Stimulated activated CD8-positive, alpha-beta memory T cell treated with anti-CD3 and anti-CD28 coated beads, Interleukin-12 subunit alpha, Interleukin-12 subunit beta, amount 100 ng/mL, for 4 hours (primary cell): ENCODE measurements at places on chromosomes 5 and 9.

DNA sequence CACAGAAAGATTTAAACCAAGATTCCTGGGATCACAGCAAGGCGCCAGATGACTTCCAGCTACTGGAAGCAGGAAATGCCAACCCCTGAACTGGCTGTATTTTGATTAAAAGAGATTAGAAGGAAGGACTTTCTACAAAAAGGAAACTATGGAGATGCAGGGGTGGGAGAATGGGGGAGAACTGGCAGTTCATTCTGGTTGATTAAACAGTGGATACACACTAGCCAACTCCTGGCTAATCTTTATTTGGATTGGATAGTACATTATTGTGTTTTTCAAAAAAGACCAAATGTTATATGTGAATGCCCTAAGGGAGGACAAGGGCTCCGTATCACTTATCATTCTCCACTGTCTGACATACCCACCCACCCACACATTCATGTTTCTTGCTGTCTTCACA lies 93.2 kb downstream of the CDO1 start:
- no peak for DNase-seq

- no peak for DNase-seq
These were observed 20.3 kb upstream of the ABCA1 start for GRCh38 chr9:104948277-104948676.

- DNase-seq, result no peak
These were observed 82.5 kb downstream of the SEMA6A start for GRCh38 chr5:116492016-116492623.

DNA sequence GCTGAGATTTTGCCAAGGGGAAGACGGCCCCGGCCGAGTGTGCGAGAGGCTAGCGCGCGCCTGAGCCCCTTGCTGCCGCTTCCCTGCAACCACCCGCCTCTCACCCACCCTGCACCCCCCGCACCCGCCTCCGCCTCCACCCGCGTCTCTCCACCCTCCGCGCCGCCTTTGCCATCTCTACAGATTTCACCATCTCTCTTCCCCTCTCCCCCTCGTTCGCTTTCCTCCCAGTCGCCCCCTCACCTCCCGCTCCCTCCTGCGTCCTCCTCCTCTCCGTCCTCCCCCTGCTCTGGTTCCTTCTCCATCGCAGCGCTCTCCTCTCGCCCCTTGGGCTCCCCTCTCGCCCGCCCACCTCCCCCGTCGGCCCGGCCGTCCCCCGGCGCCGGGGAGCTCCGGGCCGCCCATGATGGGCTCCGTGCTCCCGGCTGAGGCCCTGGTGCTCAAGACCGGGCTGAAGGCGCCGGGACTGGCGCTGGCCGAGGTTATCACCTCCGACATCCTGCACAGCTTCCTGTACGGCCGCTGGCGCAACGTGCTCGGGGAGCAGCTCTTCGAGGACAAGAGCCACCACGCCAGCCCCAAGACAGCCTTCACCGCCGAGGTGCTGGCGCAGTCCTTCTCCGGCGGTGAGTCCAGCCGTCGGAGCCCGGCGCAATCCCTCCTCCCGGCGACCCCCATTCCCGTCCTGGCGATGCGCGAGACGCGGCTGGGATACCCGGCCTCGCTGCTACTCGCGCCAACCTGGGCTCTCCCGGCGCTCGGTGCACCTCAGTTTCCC lies at the start of gene PRDM12:
Gene PRDM12, plus strand, starts transcription at position 344 of the 778 bp plus-strand sequence. Its CDS starts 60 bp downstream, at position 404.
- DNase-seq, result no peak

- no peak for DNase-seq
These were observed 30.9 kb downstream of the NTNG2 start for GRCh38 chr9:132192728-132193127.

DNA sequence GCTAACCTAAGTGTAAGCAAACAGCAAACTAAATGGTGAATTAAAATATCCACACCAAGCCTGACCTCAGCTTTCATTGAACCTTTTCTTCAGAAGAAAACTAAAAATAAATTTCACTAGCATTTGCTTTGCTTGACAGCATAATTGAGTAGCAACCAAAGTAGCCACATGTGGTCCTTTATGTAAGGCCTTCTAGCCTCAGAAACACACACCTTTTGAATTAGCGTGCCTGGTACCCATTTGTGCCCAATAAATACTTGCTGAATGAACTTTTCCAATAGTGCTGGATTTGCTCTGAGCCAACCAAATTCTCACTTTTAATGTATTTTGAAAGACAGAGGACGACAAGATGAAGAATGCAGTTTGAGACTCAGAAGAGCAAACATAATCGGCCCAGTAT lies 2.1 kb upstream of the NIPBL start:
- DNase-seq, result no peak

GRCh38 chr5:88396751-88397281 lies 128.2 kb upstream of the TMEM161B start:
- DNase-seq, result no peak

DNA sequence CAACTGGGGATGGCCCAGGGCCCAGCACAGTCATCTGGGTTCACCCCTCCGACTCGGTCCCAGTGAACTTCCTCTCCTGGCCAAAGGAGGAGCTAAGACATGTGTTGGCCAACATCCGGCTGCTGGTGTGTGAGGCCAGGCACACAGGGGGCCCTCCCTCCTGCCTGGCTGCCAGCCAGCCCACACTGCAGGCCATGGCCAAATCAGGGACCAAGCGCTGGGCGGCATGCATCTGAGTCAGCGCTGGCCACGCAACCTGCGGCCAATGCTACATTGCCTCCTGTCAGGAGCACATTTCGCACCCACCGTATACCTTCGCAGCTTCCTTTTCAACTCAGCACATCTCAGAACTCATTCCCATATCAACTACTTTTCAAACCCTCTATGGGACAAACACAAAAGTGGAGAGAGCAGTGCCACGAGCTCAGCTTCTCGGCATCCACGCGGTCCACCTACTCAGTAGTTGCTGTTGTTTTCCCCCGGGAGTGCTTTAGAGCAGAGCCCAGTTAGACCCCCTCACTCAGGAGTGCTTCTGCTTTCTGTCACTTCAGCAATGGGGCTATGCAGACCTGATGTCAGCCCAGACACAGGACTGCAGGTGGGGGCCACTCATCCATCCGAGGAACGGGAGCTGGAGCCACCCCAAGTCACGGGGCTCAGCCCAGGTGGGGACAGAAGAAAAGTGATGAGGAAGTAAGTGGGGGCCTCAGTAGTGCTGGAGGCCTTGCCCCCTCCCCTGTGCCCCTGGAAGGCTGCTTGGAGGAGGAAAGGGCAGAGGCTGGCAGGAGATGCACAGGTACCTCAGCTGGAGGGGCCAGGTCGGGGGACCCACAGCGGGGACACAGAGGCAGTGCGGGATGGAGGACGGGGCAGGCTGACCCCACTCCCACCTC lies 13.9 kb downstream of the NINJ1 start:
- peak; percentile 28 for DNase-seq

DNA sequence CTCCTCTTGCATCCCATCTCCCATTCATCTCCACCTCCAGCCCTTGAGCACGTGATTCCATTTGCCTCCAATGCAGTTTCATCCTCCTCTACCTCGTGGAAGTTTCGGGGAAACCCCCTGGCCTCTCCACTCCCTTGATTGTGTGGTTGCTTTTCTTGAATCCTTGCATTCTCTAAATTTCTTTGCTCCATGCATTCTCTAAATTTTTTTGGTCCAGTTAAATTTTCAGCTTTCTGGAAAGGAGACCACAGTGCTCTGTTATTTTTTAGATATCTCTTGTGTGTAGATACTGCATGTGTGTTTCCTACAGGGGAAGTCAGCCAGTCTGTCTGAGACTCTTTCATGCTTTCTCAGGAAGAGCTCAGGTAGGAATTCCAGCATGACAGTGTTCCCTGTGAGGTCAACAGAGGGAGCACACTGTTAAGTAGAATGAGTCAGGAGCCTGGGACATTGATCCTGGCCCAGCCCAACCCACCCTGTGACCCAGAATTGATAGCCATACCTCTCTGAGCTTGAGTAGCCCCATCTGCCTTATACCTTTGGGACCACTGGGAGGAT lies 52.8 kb downstream of the AMBP start:
- DNase-seq, result no peak

DNA sequence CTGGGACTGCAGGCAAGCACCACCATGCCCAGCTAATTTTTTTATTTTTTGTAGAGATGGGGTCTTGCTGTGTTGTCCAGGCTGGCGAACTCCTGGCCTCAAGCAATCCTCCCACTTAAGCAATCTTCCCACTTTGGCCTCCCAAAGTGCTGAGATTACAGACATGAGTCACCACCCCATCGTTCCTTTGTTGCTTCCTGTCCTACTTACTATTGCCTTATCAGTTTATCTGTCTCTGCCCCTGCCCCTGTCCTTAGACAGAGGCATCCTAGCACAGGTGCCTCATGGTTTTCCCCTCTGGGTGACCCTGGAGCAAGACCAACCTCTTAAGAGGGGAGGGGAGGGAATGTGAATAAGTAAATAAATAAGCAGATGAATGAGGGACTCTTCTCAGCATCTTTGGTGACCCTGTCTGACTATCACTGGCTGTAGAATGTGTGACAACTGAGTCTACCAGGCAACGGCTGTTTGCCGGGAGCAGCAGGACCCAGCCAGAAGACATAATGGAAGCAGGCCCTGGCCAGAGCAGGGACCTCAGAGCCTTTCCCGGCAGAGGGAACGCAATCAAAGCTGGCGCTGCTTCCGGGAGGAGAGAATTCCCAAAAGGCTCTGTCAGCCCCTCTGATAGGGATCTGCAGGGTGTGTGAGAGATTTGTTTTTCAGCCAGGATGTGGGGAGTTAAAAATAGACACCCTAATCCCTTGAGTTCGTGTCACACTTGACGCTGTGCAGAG lies 43.8 kb upstream of the DAB2IP start:
- no peak for DNase-seq

DNA sequence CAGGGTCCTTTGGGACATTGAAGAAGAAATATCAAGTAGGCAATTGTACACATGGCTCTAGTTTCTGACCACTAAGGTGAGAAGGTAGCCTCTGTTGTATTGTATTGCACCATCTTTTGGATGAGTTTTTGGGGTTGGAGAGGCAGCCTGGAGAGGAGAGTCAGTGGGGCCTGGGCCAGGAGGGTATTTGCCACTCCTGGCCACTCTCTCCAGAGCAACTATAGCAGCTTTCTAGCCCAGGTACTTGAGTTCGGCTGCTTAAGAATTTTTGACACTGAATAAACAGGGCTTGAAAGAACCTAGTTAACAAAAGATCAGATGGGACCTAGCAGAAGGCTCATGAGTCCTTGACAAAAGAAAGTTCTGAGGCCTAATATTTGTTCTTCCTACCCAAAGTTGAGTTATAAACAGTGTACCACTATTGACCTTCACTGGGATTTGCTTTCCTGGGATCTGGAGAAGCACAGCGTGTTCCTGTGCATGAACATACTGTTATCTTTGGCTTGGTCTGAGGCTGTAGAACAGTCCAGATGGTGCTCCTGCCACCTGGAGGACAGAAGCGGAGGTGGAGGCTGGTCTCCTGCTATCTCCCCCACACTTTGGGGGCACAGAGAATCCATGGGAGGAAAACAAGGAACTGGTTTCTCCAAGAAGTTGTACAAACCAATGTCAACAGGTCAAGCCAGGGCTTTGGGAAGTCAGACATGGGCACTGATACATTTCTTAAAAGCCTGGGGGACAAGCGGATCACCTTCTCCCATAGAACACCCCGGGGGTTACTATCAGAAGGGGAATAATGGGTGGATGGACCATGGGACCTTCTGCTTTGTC lies 110.4 kb upstream of the LIFR start:
- DNase-seq, result no peak

GRCh38 chr5:114790403-114790792 lies 379.3 kb downstream of the TRIM36 start:
- DNase-seq, result no peak

- no peak for DNase-seq
These were observed 20.1 kb upstream of the PFDN1 start for GRCh38 chr5:140322751-140323731.

DNA sequence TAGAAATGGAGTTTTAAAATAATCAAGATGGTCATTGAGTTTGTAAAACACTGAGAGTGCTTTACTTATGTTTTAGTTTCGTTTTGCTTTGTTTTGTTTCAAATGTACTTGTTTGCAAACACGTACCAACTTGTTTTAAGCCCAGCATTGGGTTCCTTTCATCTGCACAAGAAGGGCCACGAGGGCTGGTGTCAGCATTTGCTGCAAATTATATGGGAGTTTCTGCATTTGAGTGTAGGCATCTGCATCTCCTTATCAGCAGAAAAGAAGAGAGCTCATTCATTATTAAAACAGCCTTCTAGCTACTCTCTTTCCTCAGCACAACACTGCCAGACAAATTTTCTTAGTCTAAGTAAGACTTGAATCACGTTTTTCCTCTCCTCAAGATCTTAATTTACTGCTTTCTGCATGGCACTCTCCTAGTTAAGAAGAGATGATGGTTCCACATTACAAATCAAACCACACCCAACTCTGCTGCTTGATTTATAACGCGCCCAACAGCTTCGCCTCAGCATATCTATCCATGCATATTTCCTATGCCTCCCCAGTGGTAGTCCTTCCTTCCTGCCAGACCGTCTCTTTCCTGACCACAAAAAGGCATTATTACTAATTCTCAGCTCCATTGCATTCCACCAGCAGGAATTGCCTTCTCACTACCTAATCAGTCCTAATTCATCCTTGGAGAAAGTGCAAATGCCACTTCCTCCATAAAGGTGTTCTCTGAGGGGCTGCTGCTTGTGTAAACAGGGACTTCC lies 95.2 kb upstream of the CAST start:
- no peak for DNase-seq

- DNase-seq, result no peak
These were observed 23.5 kb downstream of the HMCN2 start for GRCh38 chr9:130288926-130289690.

DNA sequence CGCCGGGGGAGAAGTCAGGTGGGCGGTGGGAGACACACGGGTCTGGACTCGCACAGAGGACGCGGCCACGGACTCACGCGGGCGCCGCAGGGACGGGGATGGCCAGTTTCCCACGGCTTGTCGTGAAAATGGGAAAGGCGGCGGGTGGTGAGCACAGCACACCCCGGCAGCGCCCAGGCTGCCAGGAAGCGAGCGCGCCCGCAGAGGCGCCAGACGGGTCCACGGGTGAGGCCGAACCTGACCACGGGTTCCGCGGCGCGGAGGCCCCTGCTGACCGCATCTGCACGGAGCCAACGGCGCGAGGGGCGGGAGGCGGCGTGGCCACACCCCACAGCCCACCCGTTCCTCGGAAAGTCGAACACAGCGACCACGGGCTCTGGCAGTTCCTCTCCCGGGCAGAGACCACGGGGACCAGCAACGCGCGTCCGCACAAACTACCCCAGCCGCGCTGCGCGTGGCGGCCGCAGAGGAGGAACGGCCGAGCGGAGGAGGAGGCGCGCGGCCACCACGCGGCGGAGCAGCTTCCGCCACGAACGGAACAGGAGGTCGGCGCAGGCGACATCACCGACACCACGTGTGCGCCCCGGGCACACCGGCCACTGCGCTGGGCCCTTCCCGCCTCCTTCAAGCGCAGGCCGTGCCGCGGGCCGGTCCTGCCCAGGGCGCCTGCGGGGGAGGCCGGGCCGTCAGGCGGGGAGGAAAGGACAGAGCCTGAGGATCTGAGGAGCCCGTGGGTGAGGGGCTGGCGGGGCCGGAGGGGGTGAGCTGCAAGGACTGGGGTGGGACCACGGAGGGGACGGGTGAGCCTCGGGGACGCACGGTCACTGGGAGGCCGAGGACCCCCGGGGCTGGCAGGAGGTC lies 5.6 kb downstream of the EXD3 start:
- no peak for DNase-seq

DNA sequence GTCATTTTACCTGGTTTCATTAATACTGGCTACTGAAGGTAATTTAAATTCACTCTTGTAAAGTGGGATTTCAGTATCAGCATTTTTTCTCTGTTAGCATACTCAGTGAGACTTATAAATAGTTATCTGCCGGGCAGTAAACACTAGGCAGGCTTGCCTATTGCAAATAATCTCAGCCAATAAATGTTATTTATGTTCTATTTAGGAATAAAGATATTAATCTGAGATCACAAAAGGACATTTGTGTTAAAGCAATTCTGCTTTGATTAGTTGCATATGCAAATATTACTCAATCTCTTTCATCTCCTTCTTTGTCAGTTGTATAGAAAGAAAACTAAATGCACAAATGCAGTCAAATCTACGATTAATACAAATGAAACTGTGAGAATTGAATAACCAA lies 827.8 kb downstream of the TLE4 start:
- DNase-seq, result no peak
